ENCODE measurements at places on chromosomes 11 and 22.

- DNase-seq: no peak
These were observed 32.1 kb upstream of the CD81 start for GRCh38 chr11:2345050-2345449.

DNA sequence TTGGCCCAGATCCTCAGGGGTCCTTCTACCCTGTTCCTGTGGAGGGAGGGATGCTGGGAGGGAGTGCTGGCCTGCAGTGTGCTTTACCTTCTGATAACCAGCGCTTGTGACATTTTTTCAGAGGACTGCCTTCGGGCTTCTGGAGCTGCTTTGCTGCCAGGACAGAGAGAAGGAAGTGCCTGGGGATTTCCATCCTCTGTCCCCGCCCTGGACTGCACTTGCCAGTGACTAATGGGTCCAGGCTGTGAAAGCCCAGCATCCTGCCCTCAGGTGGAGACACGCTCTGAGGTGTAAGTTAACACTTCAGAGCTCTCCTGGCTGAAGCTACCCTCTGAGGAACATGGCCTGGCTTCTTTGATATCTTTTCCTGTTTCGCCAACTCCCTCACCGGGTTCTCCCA lies 158.7 kb upstream of the SYT13 start:
- DNase-seq: no peak

DNA sequence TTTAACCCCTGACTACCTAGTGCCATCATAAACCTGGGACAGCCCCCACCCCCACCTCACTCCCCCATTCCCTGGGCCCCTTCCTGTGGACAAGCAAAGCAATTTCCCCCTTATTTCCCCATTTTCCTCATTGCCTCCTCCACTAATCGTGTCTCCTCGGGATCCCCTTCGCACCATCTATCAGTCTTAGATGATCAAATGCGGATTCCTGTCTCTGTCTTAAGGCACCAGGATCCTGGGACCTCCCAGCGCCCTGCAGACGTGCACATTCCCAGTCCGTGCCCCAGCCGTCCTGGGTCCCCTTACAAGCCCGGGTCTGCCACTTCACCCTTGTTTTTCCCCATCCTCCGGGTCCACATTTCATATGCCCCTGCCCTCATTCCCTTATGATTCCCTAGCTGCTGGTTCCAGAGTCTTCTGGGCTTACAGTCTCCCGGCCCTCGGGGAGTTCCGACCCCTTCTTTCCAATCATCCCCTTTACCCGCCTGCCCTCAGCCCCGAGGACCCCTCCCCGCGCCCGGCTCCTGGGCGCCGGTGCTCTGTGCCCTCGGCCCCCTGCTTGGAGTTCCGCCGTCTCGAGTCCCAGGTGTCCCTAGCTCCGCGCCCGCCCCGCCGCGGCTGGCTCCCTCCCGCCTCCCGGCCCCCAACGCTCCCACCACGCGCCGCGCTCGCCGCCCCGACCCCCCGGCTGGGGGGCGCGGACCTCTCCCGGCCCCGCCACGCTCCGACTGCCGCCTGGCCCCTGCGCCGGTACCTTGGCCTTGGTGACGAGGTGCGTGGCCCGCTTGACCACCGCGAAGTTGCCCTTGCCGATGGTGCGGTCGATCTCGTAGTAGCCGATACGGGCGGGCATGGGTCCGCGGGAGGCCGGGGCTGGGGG lies 599 bp downstream of the SIK3 start:
- peak; percentile 43 for DNase-seq

- no peak for DNase-seq
These were observed 25.3 kb upstream of the LMO1 start for GRCh38 chr11:8288824-8289491.

- peak; percentile 85 for DNase-seq
These were observed 141.3 kb upstream of the TTC12 start for GRCh38 chr11:113173126-113173525.

DNA sequence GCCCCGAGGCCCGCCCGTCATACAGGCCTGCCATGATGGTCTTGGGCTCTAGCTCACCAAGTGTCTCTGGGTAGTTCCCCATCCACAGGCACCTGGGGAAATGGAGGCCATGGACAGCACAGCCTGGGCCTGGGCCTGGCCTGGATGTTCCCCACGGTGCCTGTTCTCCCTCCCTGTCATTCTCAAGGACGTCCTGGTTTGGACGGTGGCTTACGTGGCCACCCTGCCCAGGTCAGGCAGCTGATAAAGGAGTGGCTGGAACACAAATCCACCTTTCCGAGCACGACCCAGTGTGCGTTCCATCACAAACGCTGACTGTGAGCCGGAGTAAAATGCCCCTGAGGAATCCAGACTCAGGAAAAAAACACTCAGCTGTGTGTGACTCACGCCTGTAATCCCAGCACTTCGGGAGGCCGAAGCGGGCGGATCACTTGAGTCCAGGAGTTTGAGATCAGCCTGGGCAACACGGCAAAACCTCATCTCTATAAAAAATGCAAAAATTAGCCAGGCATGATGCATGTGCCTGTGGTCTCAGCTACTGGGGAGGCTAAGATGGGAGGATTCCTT lies 41.2 kb upstream of the TESMIN start:
- DNase-seq: no peak

- peak; percentile 42 for DNase-seq
These were observed 1.2 kb downstream of the ACRV1 start for GRCh38 chr11:125679397-125679796.
